ENCODE measurements at places on chromosomes 12 and 14.

DNA sequence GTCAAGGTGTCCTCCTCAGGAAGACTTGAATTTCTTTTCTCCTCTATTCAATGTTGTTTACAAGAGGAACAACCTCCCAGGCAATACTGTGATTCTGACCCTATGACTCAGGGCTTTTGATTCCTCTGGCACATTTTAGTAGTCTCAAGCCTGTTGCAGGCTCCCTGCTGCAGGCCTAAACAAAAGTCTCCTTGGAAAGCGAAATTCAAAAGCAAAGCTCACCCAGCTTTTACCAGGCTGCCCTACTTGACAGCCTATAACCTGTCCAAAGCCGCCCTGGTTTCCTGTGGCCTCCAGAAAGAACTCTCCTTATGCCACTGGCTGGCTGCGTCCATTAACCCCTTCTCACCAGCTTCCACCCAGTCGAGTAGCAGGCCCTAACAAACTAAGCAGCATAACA is 11.6 kb downstream of the FGD6 start:
- DNase-seq, result no peak

- no peak for DNase-seq
Measured at GRCh38 chr14:77251870-77252269, 19.1 kb downstream of the NGB start.

- no peak for DNase-seq
Measured at GRCh38 chr12:3453206-3453989, 37.6 kb upstream of the PRMT8 start.

- no peak for DNase-seq
Measured at GRCh38 chr12:127340381-127340780, 926.6 kb upstream of the TMEM132C start.

DNA sequence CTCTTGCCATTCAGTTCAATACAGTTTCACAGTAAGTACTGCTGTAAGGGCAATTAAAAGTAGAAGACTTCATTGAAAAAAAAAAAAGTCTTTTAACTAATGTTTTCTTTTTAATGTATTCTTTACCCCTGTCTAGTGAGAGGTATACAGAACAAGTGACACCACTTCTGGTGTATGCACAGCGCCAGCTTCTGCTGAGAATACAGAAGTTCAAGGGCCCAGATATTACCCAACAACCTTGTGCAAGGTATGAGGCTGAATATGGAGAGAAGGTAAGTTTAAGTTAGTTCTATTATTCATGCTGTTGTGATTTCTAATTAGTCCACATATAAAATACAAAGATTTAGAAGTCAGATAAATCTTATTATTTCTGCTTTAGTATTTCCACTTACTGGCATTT is 168.7 kb downstream of the CFAP54 start:
- DNase-seq, result no peak

DNA sequence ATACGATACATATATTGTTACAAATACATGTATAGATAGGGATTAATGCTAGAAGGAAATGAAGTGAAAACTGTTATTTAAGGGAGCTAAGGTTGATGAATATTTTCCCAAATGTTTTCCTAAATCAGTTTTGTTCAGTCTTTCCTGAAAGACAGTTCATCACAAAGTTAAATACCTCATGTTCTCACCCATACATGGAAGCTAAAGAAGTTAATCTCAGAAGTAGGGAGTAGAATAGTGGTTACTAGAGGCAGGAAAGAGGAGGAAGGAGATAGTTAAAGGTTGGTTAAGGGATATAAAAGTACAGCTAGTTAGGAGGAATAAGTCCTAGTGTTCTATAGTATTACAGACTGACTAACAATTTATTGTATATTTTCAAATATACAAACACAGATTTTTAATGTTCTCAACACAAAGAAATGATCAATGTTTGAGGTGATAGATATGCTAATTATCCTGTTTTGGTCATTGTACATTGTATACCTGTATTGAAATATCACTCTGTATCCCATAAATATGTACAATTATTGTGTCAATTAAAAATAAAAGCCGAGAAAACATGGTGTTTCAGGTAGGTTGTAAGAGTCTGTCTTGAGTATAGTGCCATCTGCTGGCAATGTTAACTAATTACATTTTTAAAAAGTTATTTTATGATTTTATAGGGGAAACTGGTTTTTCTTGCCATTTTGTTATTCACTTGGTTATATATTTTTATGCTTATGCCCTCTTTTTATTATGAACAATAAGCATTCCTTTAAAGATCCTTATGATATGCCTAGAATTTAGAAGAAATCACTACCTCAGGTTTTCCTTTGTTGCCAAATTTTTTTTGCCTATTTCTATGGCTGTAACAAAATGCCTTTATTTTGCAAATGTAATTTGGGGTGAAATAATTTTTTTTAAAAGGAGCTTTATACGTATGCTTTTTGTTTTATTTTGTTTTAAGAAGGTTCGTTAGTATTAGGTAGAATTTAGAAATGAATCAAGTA is 26.9 kb downstream of the ZDHHC17 start:
- DNase-seq, result no peak

DNA sequence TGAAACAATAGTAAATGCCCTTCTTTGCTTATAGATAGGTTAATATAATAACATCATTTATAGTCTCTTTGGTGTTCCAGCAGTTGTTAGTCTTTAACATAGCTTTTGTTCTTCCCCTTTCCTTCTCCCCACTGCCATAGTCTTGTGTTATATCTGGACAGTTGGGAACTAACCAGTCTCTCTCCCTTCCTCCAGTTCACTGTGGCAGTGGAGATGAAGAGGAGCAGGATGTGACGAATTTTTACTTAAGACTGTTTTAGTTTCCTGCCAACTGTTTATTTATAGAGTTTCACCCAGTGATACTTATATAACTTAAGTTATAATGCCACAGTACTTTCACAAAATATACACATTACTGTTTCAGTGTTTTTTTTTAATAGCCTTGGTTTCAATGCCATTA is 277.4 kb downstream of the PDZRN4 start:
- no peak for DNase-seq

Data from NCI-H1930 (cell line).